Stimulated activated CD8-positive, alpha-beta memory T cell treated with anti-CD3 and anti-CD28 coated beads, Interleukin-2, amount 100 ng/mL, for 48 hours (primary cell): ENCODE measurements at places on chromosomes 4 and X.
A peak's percentile ranks its signal among the peaks of the same experiment; 100 is the strongest.

DNA sequence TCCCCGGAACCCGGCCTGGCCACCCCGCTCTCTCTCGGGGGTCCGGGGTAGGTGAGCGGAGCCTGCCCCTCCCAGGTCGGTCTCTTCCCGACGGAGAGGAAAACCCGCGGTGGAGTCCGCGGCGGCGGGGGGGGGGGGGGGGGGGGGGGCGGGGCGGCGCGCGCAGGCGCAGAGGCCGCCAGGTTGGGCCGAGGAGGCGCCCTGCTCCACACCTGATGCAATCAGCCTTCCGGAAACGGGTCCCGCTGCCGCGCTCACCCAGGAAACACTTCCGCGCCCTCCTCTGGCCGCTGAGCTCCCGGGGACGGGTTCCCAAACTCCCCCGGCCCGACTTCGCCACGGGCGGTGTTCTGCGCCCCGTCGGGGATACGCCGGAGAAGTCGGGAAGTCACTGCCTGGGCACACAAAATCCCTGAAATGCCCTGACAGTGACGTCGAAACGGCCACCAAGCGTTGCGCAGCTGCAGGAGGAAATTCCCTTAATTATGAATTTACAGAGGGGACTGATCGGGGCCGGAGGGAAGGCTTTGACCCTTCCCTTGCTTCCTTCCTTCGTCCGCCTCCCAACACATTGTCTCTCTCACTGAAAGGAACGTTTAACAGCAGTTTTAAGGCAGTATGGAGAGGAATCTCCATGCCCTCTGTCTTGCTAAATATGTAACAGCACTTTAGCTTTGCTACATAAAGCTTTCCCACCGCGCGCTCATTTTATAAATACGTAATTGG is 2.1 kb upstream of the APBB2 start:
- peak; percentile 33 for DNase-seq

DNA sequence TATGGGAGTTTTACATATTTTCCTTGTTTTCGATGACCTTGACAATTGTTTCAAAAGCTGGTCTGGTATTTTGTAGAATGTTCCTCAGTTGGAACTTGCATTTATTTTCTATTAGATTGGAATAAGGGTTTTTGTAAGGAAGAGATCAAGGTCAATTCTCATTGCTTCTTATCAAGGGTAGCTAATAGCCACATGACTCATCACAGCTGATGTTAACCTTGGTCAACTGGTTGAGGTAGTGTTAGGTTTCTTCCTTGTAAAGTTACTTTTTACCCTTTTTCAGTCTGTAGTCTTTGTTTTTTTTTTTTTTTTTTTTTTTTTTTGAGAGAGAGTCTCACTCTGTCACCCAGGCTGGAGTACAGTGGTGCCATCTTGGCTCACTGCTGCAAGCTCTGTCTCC is 257.2 kb downstream of the SNCA start:
- no peak for DNase-seq

DNA sequence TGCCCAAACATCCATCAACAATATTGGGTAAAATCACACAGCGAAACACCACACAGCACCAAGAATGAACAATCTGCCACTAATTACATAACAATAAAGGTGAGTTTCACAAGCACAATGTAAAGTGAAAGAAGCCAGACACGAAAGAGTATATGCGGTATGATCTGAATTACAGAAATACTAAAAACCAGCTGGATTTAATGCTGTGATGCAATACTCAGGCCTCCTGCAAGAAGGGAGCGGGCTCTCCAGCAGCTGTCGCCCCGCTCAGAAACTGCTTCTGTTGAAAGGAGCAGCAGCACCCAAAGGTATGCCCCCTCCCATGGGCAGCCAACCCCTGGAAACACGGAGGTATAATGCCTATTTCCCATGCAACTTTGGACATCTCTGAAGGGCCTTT is 77.0 kb downstream of the PAPSS1 start:
- no peak for DNase-seq

DNA sequence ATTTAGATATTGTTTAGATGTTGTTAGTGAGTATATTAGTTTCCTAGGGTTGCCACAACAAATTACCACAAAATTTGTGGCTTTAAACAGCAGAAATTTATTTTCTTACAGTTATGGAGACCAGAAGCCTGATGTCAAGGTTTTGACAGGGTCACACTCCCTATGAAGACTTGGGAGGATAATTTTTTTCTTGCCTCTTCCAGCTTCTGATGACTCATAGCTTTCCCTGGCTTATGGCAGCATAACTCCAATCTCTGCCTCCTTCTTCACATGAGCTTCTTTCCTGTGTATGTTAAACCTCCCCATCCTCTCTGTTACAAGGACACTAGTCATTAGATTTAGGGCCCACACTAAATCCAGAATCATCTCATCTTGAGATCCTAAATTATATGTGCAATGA is 20.9 kb upstream of the RAB40A start:
- no peak for DNase-seq

DNA sequence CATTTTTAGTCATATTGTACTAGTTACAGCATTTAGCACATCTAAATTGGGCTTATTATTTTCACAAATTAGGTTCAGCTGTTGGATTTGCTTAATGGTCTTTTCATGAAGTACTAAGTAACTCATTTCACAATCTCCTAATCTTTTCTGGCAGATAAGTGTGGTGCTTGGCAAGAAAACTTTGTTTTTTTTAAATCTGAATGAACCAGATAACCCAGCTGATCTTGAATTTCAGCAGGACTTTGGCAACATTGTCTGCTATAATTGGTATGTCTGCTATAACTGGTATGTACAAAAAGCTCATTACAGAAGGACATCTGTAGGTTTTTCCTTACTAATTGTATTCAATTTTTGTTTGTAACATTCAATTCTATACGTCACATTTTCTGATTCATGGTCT is 22.7 kb downstream of the WDR19 start:
- DNase-seq = no peak

- DNase-seq = no peak
These were observed 106.8 kb upstream of the RAI2 start for GRCh38 chrX:17967888-17968287.

GRCh38 chr4:37051111-37051510 is 193.4 kb upstream of the NWD2 start:
- DNase-seq = no peak

DNA sequence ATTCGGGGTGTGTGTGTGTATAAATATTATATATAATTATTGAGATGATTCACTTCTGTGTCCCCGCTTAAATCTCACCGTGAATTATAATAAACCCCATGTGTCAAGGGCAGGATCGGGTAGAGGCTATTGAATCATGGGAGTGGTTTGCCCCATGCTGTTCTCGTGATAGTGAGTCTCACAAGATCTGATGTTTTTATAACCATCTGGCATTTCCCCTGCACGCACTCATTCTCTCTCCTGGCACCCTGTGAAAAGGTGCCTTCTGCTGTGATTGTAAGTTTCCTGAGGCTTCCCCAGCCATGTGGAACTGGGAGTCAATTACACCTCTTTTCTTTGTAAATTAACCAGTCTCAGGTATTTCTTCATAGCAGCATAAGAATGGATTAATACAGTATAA is 851.4 kb upstream of the AGA start:
- no peak for DNase-seq
